ENCODE measurements at places on chromosomes 3 and 15. TPM values are rescaled to one million over a fixed set of nuclear protein-coding genes. Genes with fewer than 3 reads are reported as not detected.
A peak's percentile ranks its signal among the peaks of the same experiment; 100 is the strongest.

The CTXND1 gene
- total RNA-seq, result not detected

GRCh38 chr3:68953816-68954444 is 21.6 kb upstream of the TAFA4 start:
- no peak overlapping the region for H3K4me3 ChIP-seq
- peaks cover 37% of the 10 kb centered on the region for H3K27me3 ChIP-seq
- H3K36me3 ChIP-seq, result no peaks in the 10 kb centered on the region
- no peak for DNase-seq

GRCh38 chr3:16468336-16469098 is 45.0 kb downstream of the RFTN1 start:
- H3K4me3 ChIP-seq, result peak overlapping the region; percentile 12
- peaks cover 78% of the 10 kb centered on the region for H3K36me3 ChIP-seq
- no peak for DNase-seq
- H3K27ac ChIP-seq, result peak overlapping the region; percentile 71
- no peaks in the 10 kb centered on the region for H3K27me3 ChIP-seq

- no peak for DNase-seq
- H3K36me3 ChIP-seq, result no peaks in the 10 kb centered on the region
- peaks cover 33% of the 10 kb centered on the region for H3K27me3 ChIP-seq
- peak overlapping the region; percentile 10 for H3K27ac ChIP-seq
- H3K4me1 ChIP-seq, result peaks cover 29% of the 10 kb centered on the region
Observed at GRCh38 chr3:39491733-39492350, 24.4 kb downstream of the MOBP start.

The RASGRP1 gene
- 204 TPM for total RNA-seq

All from activated CD4-positive, alpha-beta T cell treated with anti-CD3 and anti-CD28 coated beads, Interleukin-2, amount 10 ng/mL, durations not matched to agents 7 days and 5 days (primary cell).